ENCODE measurements at places on chromosomes 3 and 15.

GRCh38 chr3:77271711-77272110 lies 231.8 kb downstream of the ROBO2 start:
- no peak for DNase-seq

- DNase-seq = no peak
Observed at GRCh38 chr3:7520059-7520458, 659.1 kb downstream of the GRM7 start.

DNA sequence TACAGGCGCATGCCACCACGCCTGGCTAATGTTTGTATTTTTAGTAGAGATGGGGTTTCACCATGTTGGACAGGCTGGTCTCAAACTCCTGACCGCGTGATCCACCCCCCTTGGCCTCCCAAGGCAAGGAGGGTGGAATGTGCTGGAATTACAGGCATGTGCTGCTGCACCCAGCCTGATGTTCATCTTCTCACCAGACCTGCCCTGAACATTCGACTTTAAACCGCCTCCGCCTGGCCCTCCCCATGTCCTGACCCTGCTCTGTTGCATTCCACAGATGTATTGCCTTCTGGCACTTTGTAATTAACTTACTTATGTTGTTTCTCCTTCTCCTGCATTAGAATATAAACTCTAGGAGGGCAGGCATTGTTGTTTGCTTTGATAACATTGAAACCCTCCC lies 102.1 kb downstream of the LINGO1 start:
- no peak for DNase-seq

- no peak for DNase-seq
Observed at GRCh38 chr3:193168931-193169330, 72.1 kb upstream of the PLAAT1 start.

DNA sequence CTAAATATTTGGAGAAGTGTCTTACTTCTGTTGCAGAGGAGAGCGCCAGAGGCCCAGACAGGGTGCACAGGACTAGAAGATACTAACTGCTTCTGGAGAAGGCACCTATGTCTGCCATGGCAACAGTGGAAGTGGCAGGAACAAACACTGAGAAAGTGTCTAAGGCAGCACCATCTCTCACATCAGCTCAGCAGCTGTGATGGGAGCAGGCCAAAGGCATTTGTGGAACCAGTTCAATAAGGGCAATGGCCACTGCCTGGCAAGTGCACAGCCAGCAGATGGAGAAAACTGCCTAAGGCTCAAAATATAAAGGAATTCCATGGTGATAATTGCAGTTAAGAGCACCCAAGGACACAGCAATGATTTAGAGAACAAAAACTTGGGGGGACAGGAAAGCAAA lies 563.0 kb upstream of the CCDC54 start:
- DNase-seq = no peak

DNA sequence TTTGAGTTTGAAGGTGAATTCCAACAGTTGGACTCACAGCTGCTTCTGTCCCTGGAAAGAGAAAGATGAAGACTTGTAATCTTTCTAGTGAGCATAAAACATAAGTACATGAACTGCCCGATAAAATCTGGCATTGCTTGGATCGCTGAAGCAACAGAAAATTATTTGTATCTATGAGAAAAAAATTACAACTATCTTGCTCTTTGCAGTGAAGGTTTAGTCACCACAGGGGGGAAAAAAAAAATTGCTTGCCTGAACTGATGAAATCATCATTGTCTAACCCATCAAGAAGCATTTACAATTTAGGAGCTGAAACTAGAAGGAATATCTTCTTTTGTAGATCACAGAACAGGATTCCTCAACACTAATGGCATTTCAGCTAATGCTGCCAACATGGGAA lies 20.0 kb downstream of the TMEM207 start:
- DNase-seq = no peak

GRCh38 chr15:64894395-64895056 lies 17.2 kb upstream of the ANKDD1A start:
- DNase-seq = peak; percentile 82

GRCh38 chr3:57992452-57993213 lies 15.6 kb upstream of the FLNB start:
- no peak for DNase-seq

DNA sequence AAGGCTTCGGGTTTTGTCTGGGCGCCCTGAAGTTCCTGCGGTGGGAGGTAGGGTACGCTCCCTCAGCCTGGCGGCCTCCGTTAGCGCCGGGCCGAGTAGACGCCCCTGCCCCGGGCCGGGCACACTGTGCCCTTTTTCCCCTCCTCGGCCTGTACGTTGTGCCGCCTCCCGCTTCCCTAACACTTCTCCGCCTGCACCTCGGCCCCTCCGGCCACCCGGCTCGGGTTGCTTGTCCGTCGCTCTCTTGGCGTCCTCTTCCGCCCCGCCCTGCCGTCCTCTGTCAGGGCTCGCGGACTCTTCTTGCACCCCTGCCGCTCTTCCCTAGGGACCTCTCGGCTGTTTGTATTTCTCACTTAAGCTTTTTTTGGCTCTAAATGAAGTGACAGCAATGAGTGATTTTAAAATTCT lies 384 bp downstream of the KNL1 start:
- DNase-seq = no peak

DNA sequence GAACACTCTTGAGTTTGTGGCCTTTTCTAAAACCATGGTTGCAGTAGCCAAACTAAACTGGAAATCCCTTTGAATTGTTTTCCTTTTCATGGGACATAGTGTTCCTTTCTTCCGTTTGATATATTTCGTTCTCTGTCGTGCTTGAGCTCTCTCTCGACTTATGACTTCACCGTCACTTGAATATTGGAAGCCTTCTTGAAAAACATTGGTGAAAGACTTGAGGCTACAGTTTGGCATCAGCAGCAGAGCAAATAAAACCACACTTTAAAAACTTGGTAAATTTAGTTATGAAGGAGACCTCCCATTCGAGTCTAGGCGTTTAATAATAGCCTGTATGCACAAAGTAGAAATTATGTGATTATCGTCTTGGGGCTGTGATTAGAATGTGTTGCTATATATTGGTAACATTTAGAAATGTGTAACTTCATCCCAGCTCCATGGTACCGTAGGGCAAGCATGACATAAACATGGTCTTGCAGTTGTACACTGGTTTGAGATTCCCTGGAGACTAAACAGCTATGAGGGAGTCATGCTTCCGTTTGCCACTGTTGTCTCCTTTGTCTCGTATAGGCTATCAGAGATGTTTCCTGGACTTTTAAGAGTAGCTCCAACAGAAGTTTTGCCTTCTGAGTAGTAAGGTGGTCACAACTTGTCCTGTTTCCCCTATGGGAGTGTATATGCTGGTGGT lies 122.3 kb downstream of the PTPRG start:
- DNase-seq = no peak

- no peak for DNase-seq
Observed at GRCh38 chr15:71231758-71232157, 116.5 kb downstream of the THSD4 start.

- DNase-seq = no peak
Observed at GRCh38 chr3:152192050-152192449, 76.7 kb upstream of the MBNL1 start.

DNA sequence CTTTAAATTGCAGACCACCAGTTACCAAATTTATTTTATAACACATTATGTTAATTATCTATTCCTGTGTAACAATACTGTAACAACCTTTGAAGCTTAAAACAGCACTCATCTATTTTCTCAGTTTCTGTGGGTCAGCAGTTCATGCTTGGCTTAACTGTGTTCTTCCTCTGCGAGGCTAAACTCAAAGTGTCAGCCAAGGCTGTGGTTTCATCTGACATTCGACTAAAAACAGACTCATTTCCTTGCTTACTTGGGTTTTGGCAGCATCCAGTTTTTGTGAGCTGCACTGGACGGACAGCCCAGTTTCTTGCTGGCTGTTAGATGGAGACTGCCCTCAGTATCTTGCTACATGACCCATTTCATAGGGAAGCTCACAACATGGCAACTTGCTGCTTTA lies 247.3 kb upstream of the KCNH8 start:
- no peak for DNase-seq

DNA sequence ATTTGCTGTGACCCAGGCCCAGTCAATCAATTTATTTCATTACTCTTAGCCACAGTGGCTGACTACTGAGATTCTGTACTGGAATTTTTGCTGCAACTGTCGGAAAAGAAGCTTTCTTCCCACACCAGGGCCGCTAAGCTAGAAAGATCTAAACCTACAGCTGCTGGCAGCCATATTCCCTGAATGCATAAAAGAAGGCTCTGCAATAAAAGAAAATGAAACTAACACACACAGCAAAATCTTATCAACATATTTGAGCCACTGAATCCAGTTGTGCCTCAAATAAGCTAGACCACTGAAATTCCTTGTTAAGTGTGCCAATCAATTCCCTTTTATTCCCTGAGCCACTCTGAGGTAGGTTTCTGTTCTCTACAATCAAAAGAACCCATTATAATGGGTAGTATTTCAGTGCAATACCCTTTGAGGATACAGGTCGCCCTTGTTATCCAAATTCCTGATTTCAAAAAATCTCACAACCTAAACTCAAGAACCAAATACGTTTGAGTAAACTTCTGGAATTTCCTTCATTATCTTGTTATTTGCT lies 60.3 kb downstream of the MYO9A start:
- DNase-seq = no peak

DNA sequence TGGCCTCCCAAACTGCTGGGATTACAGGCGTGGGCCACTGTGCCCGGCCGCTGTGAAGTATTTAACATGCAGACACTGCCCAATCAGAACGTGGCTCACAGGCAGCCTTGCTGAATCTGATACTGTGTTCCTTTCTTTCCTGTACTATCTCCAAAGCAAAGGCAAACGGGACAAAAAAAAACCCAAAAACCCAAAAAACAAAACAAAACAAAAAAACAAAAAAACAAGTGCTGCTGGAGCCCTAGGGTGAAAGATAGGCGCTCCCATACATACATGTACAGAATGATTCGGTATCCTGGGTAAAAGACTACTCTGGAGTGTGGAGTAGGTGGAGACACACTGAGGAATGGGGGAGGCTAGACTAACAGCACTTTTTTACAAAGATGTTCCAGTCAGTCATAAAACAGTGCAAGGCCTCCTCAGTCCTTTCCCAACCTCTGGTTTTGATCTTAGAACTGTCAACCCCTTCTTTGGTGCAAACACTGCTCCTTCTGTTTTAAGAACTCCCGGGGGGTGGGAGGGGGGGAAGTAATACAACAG lies 7.7 kb upstream of the MAP1A start:
- no peak for DNase-seq

DNA sequence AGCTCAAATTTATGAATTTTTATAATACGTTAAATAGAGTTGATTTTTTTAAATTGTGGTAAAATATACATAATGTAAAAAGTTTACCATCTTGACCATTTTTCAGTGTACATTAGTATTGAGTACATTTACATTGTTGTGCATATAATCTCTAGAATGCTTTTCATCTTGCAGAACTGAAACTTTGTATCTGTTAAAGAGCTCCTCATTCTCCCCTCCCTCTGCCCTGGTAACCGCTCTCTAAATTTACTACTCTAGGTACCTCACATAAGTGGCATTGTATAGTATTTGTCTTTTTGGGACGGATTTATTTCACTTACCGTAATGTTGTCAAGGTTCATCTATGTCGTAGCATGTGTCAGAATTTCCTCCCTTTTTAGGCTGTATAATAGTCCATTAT lies 13.6 kb downstream of the TBC1D23 start:
- DNase-seq = no peak

- DNase-seq = no peak
Observed at GRCh38 chr3:162263596-162263995, 767.0 kb downstream of the OTOL1 start.

GRCh38 chr15:69133862-69134519 lies 26.4 kb upstream of the GLCE start:
- no peak for DNase-seq

DNA sequence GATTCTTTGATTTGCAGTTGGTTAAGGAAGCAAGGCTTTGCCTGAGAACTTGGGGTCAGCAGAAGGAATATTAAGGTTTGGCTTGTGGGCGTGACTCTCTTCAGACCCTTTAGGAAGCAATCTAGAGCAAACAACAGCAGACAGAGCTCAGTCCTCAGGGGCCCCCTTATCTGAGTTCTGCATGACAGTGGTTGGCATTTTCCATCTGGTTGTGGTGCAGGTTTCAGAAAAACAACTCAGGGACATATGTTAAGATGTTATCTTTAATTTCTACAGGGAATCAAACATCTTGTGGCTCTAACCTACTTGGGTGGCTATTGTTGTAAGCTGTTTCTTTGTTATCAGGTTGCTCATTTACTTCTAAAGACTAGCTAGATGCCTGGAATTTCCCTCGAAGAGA lies 141.4 kb downstream of the VPS8 start:
- DNase-seq = no peak

DNA sequence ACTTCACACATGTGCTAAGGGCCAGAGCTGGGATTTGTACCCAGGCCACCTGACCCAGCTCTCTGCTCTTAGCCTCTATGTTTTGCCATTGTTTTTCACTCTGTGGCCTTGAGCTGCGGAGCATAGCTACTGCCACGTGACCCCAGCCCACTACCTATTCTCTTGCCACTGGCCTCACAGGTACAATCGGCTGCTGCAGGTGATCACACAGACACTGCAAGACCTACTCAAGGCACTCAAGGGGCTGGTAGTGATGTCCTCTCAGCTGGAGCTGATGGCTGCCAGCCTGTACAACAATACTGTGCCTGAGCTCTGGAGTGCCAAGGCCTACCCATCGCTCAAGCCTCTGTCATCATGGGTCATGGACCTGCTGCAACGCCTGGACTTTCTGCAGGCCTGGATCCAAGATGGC lies 46.2 kb downstream of the SEMA3G start:
- no peak for DNase-seq

GRCh38 chr15:88015228-88015860 lies 241.2 kb downstream of the NTRK3 start:
- DNase-seq = no peak

- DNase-seq = no peak
Observed at GRCh38 chr3:139157161-139157932, 112.7 kb upstream of the PRR23C start.

- no peak for DNase-seq
Observed at GRCh38 chr15:68385240-68385561, 46.8 kb downstream of the ITGA11 start.

DNA sequence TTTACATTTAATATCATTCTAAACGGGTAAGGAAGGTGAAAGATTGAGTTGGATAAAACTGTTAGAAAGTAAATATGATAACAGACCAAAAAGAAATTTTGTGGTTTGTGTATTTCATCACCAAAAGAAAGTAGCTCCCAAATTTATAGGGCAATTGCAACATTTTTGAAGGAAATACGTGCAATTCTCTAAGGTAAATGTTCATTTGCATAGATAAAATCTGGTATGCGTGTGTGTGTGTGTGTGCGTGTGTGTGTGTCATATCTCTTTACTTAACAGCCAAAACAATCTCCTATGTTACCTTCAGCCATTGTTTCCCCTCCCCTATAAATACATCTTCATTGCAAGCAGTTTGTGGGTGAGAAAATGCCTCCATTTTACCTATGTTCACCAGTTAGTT lies 208.4 kb downstream of the TNIK start:
- peak; percentile 26 for DNase-seq

- DNase-seq = no peak
Observed at GRCh38 chr3:89157575-89157974, 50.2 kb downstream of the EPHA3 start.

GRCh38 chr3:174408310-174408709 lies 450.8 kb upstream of the NAALADL2 start:
- no peak for DNase-seq

GRCh38 chr15:89364341-89364740 lies 29.7 kb upstream of the POLG start:
- DNase-seq = no peak

- no peak for DNase-seq
Observed at GRCh38 chr3:60742606-60743145, 508.6 kb downstream of the FHIT start.

- no peak for DNase-seq
Observed at GRCh38 chr15:35583863-35584528, 38.0 kb upstream of the DPH6 start.
